ENCODE measurements at places on chromosomes 4 and X.

DNA sequence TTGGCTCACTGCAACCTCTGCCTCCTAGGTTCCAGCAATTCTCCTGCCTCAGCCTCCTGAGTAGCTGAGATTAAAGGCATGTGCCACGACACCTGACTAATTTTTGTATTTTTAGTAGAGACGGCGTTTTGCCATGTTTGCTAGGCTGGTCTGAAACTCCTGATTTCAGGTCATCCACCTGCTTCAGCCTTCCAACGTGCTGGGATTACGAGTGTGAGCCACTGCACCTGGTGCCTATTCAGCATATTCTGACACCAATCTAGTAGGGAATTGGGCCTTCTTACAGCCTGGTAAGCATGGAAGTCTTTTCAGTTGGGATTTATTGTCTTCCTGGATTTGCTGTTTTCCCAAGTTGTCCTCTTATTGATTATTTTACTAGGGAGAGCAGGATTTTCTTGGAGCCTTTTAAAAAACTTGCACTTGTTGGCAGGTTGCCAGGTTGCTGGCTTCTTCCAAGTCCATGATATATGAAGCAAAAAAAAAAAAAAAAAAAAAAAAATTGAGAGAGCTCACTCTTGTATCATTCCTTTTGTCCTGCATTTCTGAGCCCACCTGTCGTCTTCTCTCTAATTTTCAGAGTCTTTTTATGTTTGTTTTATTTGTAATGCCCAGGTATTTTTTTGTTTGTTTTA lies 43.7 kb downstream of the TMPRSS11E start:
- no peak for DNase-seq

DNA sequence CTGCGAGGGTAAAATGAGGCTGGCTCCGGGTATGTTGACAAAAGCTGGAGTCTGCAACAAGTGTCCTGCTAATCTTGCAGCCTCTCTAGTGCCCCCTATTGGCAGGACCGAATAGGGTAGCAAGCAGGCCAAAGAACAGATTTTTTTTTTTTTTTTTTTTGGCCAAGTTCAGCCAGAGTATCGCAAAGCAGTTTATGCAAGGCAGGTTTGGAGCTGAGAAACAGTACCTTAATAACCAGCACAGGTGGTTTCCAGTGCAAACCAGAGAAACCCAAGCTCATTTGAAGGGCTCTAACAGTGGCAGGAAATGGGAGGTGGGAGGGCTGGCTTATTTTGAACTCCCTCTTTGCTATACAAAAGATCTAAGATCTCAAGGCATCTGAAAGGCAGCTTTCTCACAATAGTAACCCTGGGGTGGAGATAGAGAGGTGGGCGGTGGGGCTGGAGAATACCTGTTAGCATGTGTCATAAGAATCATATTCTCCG lies 38.2 kb upstream of the OCIAD2 start:
- DNase-seq = no peak

- DNase-seq = peak; percentile 57
Measured at GRCh38 chrX:132292793-132293192, 73.5 kb upstream of the RAP2C start.

- no peak for DNase-seq
Measured at GRCh38 chr4:184457535-184458249, 16.7 kb downstream of the IRF2 start.

DNA sequence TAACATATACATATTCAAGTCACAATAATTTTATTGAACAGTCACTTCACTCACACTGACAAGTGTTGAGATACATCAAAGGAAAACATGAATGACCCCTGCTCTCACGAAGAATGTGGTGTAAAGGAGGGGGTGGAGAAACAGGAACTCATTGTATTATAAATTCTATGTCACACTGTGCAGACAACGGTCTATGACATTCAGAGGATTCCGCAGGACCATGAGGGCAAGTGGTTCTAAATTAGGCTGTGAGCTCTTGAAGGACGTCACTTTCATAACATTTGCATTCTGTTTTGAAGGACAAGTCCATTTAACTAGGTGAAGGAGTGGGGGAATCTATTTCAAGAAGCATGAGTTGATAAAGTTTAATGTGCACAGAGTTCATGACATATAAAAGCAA lies 415.2 kb upstream of the HS3ST1 start:
- peak; percentile 1 for DNase-seq

DNA sequence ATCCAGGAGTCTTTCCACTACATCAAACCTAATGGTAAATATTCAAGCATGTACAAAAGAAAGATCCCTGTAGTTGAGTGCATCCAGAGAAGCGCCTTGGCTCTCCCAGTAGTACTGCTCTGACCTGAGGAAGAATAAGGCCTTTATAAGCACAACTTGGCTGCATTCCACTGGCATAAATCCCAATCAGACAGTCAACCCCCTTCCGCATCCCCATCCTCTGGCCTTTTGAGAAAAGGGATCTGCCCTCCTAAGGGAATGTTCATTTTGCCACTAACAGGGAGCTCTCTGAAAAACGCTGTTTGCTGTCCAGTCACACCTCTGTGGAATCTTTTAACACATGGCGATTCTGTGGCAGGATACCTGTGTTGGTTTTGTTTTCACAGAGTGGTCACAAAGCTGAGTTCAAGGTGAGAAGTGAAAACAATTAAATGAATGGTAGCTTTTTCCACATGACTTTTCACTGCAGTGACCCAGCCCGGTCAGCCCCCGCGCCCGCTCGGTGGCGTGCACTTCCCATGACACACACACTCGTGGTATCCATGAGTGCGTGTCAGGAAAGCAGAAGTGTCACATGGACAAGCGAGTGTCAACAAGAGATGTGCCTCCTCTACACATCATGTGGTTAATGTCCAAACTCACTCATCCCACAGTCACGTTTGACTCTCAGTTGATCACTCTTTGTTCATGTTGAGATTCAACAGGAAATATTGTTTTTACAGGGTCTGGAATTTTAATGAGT lies 112.2 kb upstream of the ENPP6 start:
- DNase-seq = peak; percentile 94

All from COLO829 (cell line).